Frontal cortex (tissue), 4 donors: ENCODE measurements at places on chromosomes 7 and 10.

GRCh38 chr7:21910253-21910652 is 35.4 kb downstream of the CDCA7L start:
- no peak for DNase-seq

DNA sequence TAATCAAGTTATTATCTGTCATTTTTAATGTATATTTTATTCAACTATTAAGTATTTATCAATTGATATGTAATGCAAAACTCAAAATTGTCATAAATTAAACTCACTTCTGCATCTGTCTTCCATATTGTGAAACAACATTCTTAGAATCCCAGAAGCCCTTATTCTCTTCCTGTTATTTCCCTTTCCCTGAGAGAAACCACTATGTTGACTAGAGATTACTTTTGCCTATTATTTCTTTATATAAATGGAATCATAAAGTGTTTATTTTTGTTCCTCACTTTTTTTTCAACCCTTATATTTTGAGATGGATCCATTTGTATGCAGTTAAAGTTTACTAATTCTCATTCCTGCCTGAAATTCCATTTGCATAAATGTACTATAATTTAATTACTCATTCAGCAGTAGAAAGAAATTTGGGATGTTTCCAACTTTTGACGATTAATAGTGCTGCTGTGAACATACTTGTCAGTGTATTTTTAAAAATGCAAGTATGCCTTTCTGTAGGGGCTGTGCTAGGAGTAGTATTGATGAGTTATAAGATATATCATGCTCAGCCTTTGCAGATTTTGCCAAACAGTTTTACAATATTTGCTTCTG is 211.2 kb downstream of the SEMA3D start:
- no peak for DNase-seq

DNA sequence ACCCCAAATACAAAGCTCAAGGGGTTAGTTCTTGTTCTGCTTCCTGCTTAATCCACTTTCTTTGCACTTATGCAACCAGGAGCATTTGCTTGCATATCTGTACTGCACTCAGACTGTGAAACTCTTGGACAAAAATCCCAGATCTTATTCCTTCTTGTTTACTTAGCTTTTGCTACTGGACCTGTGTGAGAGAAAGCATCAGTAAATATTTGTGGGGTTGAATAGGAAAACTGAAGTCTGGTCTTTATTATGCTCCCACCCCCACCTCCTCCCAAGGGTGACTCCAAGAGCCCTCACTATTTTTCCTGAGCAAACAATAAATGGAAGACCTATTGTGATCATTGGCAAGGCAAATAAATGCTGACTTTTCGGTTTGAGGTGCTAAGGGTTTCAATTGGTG is 57.1 kb upstream of the VSTM2A start:
- DNase-seq = no peak

- no peak for DNase-seq
These were observed 103.9 kb downstream of the RAPGEF5 start for GRCh38 chr7:22252936-22253536.

- no peak for DNase-seq
These were observed 18.6 kb upstream of the MTPN start for GRCh38 chr7:135995748-135996147.

DNA sequence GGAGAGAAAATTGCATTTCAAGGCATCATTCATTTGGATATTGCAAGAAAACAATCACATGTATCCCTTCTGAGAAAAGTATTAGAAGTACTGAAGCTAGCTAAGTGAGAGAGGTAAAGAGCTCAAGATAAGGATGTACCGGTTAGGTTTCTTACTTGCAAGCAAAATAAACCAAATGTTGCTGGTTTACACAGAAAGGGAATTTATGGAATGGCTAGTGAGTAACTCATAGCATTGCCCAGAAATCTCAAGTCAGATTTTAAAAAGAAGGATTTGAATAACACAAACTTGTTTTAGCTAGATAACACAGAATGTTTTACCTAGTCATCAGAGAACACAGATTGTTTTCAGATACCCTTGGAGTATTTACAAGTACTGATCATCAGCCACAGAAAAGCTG is 30.6 kb downstream of the KLHL7 start:
- DNase-seq = no peak

DNA sequence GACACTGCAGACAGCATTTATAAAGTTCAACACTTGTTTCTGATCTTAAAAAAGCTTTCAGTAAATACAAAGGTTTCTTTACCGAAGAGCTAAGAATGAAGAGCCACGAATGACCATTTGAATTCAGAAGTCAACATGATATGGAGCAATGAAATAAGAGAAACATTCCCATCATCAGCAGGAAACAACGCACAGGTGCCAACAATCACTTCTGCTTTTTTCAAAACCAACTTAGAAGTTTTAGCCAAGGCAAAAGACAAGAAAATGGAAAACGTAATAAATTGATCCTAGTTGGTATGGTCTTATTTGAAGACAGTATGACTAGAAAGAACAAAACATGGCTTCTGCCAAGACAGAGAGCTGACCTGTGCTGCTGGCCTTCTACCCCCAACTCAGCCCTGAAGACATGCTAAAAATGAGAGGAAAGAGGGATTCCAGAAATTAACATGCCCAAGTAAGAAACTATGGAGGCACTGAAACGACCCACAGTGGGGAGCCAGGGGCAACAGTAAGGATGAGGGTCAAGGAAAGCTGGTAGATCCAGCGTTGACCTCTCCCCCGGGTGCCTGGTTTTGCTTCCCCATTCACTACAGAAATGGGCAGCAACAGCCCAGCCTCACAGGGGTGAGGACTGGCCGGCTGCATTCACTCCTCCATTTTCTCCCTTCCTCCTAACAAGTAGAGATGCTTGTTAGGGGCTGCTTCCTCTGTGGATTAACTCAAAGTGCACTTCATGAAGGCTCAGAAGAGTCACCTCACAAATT is 30.1 kb downstream of the VPS41 start:
- DNase-seq = no peak

GRCh38 chr7:44920119-44920518 is 34.8 kb upstream of the PURB start:
- DNase-seq = no peak

- DNase-seq = no peak
These were observed 53.7 kb upstream of the LBX1 start for GRCh38 chr10:101282947-101283346.

- DNase-seq = no peak
These were observed 11.6 kb downstream of the ABCA13 start for GRCh38 chr7:48182718-48183369.

DNA sequence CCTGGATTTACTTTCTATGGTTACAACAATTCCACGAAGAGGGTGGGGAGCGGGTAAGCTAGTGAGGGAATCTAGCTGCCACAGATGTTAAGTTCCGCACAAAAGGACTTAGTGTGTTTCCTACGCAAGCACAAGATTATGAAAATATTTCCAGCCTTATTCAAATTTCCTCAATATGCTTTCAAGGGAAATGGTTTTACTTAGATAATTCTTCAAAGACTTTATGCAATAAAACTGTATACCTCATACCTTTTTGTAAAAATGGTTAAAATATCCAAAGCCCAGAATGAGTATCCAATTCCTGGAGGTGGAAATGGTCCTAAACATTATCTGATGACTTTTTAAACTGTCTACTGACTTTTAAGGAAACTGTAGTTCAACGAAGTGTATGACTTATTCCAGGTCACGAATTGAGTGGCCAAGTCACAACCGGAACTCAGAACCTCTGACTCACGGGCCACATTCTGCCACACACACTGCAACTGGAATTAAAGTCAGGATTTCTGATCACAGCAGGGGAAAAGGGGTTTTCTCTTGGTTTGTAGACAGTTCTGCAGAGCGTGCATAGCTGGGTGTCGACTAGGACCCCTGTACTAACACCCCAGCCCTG is 20.2 kb upstream of the INSIG1 start:
- DNase-seq = no peak

DNA sequence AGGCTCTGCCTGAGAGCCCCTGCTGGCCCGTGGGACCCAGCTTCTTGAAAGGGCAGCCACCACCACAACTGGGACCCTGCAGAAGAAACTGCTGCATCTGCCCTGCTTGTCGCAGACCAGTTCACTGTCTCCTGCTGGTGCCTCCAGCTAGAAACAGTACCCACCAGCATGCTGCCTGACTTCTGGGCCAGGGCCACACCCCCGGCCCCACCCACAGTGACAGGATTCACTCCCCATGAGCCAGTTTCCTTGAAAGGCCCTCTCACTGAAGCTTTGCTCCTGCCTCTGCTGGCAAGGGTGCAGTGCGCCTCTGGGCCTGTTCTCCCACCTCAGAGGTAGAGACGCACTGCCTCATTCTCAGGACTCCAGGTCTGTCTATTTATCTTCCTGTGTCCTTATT is 32.4 kb downstream of the ANXA11 start:
- no peak for DNase-seq

- DNase-seq = no peak
These were observed 7.7 kb downstream of the CASP2 start for GRCh38 chr7:143295870-143296269.
